ENCODE measurements at places on chromosomes 16 and 17. TPM values are rescaled to one million over a fixed set of nuclear protein-coding genes. Genes with fewer than 3 reads are reported as not detected.

GRCh38 chr16:24700549-24701392, 28.7 kb upstream of the TNRC6A start:
- no peak overlapping the region for H3K4me3 ChIP-seq

GRCh38 chr17:78957128-78957527, 22.6 kb downstream of the LGALS3BP start:
- H3K36me3 ChIP-seq, result no peaks in the 10 kb centered on the region
- H3K4me3 ChIP-seq, result no peak overlapping the region
- DNase-seq, result no peak
- H3K27me3 ChIP-seq, result no peaks in the 10 kb centered on the region
- no peaks in the 10 kb centered on the region for H3K4me1 ChIP-seq
- H3K27ac ChIP-seq, result no peak overlapping the region

DNA sequence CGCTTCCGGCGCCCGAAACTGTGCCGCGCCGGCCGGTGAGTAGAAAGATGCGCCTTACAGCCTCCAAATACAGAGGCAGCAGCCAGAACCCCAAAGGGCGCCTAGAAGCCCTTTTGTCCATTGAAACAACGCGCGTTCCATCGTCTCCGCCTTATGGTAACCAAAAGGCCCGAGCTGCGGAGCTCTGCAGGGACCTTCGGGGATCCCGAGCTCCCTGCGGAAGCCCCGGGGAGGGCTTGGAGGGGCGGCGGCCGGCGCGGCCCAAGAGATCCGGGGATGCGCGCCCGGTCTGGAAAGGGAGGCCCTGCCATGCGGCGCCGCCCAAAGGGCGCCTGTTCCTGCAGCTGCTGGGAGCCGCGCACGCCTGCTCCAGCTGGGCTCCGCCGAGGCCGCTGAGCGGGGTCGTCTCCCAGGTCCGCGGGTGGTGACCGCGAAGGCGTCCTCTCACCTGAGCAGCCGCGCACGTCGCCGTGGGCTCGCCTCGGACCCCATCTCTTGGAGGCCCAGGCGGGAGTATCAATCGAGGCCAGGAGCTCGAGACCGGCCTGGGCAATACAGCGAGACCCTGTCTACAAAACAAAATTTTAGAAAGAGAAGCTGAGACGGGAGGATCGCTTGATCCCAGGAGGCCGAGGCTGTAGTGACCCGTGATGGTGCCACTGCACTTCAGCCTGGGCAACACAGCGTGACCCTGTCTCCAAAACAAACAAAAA, 742 bp upstream of the FBXO31 start:
- H3K4me1 ChIP-seq, result peaks cover 39% of the 10 kb centered on the region
- H3K36me3 ChIP-seq, result peaks cover 5% of the 10 kb centered on the region
- peak; percentile 70 for DNase-seq
- H3K4me3 ChIP-seq, result peak overlapping the region; percentile 80
- H3K27me3 ChIP-seq, result no peaks in the 10 kb centered on the region

- H3K36me3 ChIP-seq, result no peaks in the 10 kb centered on the region
- no peak overlapping the region for H3K4me3 ChIP-seq
- no peak for DNase-seq
Observed at GRCh38 chr17:78541488-78542206, 35.5 kb downstream of the DNAH17 start.

- peak overlapping the region; percentile 49 for H3K27ac ChIP-seq
- H3K4me3 ChIP-seq, result no peak overlapping the region
- no peaks in the 10 kb centered on the region for H3K27me3 ChIP-seq
- no peak for DNase-seq
Observed at GRCh38 chr16:66714654-66715307, 18.2 kb upstream of the CMTM4 start.

SLC6A2 gene
- 0.20 TPM for total RNA-seq

ATP1B2 gene
- total RNA-seq, result 35.9 TPM

SNX20 gene
- not detected for total RNA-seq

- 0 out of 2 replicates have a peak, but pooled peaks cover 7% of the 10 kb centered on the region for H3K36me3 ChIP-seq
- peak overlapping the region; percentile 91 for H3K27ac ChIP-seq
- DNase-seq, result no peak
- peaks cover 60% of the 10 kb centered on the region for H3K4me1 ChIP-seq
- H3K27me3 ChIP-seq, result no peaks in the 10 kb centered on the region
Observed at GRCh38 chr16:58862334-58863021, 128.4 kb upstream of the GOT2 start.

PRCD gene
- total RNA-seq, result 4.5 TPM

DNA sequence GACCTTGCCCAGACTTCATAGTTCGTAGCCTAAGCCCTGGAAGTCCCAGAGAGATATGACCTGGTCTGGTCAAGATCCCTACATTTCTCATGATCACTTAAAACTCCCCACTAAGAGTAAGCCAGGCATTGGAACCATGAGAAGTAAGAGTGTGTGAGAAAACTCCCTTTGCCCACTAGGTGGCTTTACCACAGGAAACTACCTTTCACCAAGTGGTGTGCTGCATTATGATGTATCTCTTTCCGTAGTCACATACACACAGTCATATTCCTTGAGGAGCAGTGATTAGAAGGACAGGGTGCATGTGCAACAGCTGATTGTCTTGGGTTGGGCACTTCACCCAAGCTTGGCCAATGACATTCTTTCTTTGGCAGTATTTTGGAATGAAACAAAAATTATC, 639.3 kb downstream of the KCNJ2 start:
- H3K36me3 ChIP-seq, result no peaks in the 10 kb centered on the region
- no peaks in the 10 kb centered on the region for H3K4me1 ChIP-seq
- H3K27ac ChIP-seq, result no peak overlapping the region
- DNase-seq, result no peak
- no peak overlapping the region for H3K4me3 ChIP-seq
